ENCODE measurements at places on chromosomes 5 and 9.

- peak; percentile 62 for ATAC-seq
Measured at GRCh38 chr5:100479079-100479688, 56.0 kb upstream of the FAM174A start.

DNA sequence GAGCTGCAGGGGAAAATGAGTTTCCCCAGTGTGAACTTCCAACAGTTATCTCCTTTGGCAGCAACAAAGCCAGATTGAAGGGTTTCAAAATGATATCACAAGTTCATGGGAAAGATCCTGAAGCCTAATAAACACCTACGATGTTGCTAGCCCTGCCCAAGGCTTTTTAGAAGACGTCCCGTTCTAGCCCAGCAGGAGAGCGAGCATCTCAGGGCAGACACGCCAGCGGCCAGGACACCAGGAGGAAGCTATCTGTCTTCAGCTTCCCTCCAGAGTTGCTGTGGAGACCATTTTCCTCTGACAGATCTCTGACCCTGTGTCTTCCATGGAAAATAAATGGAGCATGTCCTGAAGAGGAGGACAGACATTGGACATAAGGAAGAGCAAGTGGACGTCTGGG, 98.4 kb downstream of the FBXO38 start:
- ATAC-seq = no peak

DNA sequence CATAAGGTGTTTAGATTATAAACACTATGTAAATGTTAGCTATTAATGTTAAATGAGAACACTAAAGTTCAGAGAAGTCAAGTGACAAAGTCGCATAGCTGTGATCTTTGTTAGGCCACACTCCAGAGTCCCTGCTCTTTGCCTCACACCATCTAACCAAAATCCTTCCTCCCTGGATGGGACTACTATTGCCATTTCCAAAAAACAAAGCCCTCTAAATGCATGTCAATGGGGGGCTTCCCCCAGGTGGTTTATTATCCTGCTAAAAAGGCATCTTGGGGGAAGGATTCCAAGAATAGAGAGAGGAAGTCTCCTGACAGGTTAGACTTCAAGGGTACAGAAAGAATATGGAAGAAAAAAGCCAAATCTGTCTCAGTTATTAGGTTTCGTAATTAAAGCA, 10.4 kb downstream of the NR6A1 start:
- no peak for ATAC-seq

- peak; percentile 88 for ATAC-seq
Measured at GRCh38 chr5:172361566-172362238, 78.1 kb upstream of the UBTD2 start.

DNA sequence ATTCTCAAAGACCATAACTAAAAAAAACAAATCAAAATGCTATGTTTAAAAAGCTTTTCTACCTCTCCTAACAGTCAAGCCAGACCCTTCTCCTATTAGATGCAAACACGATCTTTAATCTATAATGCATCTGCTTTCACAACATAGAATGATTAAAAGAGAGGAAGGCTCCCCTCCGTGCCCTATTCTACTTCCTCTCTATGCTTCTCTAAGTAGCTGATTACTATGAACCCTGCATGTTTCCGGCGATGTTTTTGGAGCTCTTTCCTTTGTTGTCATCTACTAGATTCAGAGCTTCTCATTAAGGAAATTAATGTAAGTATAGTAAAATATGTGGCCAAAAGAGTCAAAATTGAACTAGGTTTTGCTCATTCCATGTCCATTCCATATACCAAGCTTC, 29.2 kb upstream of the CEP120 start:
- no peak for ATAC-seq

DNA sequence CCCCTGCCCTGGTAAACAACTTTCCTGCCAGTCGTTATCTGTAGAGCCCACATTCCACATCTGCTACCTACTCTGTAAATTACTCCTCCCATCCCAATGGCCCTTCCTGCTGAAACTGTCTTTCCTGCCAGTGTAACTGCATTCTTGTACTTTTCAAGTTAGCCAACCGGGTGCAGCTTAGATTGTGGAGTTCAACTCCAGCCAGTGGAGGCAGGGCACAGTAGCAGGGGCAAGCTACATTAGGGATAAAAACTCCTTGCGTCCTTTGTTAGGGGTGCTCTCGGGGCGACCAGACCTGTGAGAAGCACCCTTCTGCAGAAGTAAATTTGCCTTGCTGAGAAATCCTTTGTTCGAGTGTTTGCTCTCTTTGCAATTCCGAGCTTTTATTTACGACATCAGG, 639.0 kb upstream of the TYRP1 start:
- ATAC-seq = no peak

DNA sequence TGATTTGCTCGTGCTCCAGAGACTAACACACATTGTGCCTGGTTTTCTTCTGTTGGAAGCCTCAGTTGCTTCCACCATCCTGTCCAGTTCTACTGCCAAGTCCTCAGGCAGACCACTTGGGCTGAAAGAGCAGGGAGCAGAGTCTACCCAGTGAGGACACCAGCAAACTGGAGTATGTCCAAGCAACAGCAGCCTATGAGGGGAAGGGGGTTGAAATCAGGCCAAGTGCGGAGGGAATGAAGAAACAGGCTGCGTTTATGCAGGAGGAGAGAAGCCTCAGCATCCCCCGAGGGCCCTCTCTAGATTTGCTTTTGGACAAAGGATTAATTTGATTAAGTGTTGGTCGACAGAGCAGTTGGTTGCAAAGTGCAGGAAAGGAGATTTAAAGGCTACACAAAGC, 14.5 kb downstream of the DOCK2 start:
- no peak for ATAC-seq

DNA sequence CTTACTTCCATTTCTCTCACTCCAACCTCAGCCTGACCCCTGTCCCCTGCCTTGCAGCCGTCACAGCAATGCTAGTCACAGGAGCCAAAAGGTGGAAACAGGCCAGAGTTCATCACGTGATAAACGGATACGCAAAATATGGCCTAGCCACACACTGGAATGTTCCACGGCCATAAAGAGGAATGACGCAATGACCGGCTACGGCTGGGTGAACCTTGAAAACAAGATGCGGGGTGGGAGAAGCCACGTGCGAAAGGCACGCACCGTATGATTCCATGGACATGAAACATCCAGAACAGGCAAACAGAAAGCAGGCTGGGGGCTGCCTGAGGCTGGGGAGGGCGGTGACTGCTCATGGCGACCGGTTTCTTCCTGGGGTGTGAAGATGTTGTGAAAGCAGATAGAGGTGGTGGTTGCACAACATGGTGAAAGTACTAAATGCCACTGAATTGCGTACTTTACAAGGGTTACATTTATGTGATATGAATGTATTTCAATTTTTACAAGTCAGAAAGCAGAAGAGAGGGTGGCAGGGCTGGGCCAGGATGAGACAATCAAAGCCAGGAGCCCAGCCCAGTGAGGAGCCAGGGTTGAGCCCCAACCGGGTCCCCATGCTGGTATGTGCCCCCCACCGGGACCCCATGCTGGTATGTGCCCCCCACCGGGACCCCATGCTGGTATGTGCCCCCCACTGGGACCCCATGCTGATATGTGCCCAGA, 117.8 kb upstream of the SARDH start:
- ATAC-seq = no peak

GRCh38 chr5:167546270-167546669, 745.2 kb upstream of the WWC1 start:
- ATAC-seq = no peak

GRCh38 chr9:136532799-136533774, 12.8 kb downstream of the NOTCH1 start:
- ATAC-seq = peak; percentile 0

DNA sequence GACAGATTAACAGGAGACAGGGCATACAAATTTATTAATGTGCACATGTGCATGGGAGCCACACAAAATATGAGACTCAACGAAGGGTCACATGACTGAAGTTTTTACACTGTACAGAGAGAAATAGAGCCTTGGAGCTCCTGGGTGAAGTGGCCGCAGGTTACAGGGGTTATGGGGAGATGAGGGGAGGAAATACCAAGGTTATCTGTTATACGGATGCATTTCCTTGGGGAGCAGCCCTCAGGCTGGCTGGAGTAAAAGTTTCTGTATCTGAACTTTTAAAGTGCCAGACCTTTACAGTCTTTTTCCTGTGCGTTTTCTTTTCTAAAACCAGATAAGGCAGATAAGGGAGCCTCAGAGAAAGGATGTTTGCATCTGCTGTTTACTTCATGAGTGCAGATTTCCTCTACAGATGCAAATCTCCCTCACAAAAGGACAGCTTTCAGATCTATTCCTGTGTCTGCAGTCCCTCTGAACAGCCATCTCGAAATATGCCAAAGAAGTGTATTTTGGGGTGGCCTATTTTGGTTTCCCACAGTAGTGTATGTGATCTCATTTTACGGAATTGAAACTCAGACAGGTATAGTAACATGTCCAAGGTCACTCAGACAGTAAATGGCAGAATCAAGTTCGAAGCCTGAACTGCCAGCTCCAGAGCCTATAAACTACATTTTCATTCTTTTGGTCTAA, 139.3 kb upstream of the FBXL17 start:
- peak; percentile 61 for ATAC-seq

- no peak for ATAC-seq
Measured at GRCh38 chr9:105963343-105964099, 269.2 kb downstream of the TMEM38B start.

GRCh38 chr5:102801371-102801770, 46.3 kb downstream of the PAM start:
- ATAC-seq = no peak

- peak; percentile 89 for ATAC-seq
Measured at GRCh38 chr5:115379622-115380344, 83.3 kb upstream of the CCDC112 start.

DNA sequence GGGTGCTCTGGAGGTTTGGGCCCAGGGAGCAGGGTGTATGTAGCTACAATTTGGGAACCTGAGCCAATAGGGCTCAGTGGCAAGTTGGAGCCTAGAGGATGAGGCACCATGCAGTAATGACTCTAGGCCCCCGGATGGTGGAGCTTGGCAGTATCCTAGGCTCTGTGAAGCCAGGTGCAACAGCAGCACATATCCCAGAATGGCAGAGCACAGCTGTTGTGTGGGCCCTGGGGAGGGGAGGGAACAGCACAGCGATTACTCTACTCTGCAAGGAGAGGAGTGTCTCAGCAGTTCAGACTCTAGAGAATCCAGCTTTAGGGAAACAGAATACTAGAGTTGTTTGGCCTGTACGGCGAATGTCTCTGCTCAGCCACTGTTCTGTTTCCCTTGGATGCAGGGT, 56.1 kb downstream of the LRRTM2 start:
- peak; percentile 8 for ATAC-seq

DNA sequence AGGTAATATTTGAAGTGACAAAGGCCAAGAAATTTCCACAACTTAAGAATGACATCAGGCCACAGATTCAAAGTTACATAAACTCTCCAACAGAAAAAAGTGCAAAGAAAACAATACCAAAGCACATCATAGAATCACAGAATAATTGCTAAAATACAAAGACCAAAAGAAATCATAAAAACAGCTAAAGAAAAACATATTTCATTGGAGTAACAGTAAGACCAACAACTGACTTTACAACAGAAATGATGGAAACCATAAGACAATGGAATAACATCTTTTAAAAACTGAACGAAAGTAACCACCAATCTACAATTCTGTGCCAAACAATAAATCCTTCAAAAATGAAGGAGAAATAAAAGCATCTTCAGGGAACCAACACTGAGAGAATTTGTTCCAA, 38.3 kb downstream of the ZDHHC21 start:
- no peak for ATAC-seq

DNA sequence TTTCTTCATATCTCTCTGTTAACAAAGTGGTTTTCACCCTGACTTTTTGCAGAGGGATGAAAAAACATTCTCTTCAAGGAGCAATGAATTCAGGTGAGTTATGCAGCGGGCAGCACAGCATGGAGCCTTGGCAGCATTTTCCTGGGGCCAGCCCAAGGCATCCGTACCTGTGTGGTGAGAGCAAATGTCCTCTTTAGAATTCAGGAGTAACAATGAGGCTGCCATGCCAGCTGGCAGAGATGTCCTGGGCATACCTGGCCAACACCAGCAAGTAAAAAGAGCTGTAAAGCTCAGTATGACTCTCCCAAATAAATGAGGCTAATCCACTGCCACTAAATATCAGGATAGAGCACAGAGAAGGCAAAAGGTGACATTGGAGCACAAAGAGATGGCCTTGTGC, 277.6 kb upstream of the TRPC7 start:
- no peak for ATAC-seq

- ATAC-seq = peak; percentile 47
Measured at GRCh38 chr5:32443541-32444430, 754 bp downstream of the ZFR start.

DNA sequence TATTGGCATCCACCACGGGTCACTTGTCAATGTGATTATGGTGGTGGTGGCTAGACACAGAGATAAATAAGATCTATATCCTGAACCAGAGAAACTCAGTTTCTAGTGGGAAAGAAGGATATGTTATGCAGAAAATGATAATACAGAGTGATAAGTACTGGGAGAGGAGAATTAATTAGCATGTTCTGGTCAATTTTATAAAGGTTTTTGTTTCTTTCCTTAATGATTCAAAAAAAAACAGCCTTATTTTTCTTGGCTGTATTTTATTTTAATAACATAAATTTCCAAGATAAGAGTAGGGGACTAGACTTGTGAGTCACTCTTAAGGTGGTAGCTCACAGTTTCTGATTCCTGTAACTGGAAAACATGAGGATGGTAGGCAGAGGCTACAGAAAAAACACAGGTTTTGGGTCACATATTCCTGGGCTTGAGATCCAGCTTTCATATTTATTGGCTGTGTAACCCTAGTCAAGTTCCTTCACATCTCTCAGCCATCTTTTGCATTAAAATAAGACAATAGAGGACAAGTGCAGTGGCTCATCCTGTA, 350.3 kb upstream of the RPS23 start:
- ATAC-seq = no peak

- ATAC-seq = peak; percentile 24
Measured at GRCh38 chr9:14331120-14331519, 17.2 kb upstream of the NFIB start.

GRCh38 chr5:127079994-127080491, 6.7 kb upstream of the C5orf63 start:
- ATAC-seq = peak; percentile 84

- ATAC-seq = no peak
Measured at GRCh38 chr5:81909677-81910076, 62.1 kb upstream of the ATG10 start.

DNA sequence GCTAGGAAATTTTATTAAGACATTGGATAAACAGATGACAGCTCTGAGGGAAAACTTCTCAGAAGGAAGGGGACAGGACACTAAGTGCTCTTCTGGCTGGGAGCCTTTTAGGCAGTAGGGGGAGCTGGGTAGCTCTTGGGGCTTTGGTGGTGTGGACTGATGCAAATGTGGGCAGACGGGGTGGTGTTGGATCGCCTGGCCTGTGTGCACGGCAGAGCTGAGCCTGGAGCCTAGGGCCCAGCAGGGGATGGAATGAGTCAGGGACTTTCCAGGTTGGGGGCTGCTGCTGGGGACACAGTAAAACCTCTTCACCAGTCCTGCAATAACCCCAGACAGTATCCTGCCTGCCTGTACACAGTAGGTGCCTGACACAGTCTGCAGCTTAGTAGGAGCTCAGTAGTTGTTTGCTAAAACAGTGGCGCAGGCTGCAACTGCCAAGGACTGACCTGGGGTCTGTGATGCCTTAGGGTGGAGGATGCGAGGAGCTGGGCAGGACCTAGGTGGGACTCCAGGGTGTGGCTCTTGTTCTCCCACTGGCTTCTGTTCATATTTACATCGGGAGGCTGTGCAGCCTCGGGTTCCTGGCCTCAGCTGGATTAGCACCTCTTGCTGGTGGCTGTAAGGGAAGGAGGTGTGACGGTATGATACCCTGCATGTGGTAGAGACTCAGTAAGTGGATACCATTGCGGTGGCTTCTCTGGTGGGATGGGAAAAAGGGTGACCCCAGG, 83.8 kb downstream of the DAB2IP start:
- ATAC-seq = peak; percentile 35
